ENCODE measurements at places on chromosomes 11 and 22.

GRCh38 chr11:66877588-66878385 is 20.9 kb downstream of the LRFN4 start:
- no peak for DNase-seq

DNA sequence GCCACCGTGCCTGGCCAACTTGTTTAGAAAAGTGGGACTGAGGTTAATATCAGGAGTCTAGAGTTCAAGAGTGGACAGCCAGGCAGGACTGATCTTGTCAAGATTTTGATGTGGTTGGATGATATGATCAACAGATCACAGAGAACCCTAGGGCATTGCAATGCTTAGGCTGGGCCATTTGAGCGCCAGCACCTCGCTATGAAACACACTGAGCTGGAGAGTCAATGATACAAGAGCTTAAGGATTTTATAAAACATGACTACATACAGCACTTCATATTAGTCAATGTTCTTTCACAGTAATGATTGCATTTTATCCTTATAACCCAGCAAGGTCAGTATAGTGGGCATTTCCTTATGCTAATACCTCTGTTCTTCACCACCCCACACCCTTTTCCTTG is 15.4 kb upstream of the PEX26 start:
- no peak for DNase-seq

GRCh38 chr11:84420271-84420670 is 1134.1 kb upstream of the CCDC90B start:
- DNase-seq: no peak

GRCh38 chr11:77776455-77776854 is 44.1 kb downstream of the RSF1 start:
- no peak for DNase-seq

DNA sequence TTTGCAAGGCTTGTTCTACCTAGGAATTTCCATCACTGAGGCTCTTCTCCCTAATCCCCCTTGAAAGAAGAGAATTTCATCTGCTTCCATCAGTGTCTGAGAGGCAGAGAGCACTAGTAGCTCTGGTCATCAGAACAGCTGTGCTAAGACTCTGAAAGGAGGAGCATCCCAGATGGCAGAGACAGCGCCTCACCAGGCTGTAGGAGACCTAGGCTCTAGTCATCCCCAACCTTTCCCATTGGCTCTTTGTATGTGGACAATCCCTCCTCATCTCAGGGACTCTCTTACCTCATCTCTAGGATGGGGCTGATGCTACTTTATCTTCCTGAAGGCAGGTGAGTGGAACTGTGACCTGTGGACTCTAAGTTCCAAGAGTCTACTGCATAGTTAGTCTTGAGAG is 8.8 kb upstream of the OR9I1 start:
- no peak for DNase-seq

- DNase-seq: no peak
These were observed 3.4 kb downstream of the AGBL2 start for GRCh38 chr11:47711816-47712215.

DNA sequence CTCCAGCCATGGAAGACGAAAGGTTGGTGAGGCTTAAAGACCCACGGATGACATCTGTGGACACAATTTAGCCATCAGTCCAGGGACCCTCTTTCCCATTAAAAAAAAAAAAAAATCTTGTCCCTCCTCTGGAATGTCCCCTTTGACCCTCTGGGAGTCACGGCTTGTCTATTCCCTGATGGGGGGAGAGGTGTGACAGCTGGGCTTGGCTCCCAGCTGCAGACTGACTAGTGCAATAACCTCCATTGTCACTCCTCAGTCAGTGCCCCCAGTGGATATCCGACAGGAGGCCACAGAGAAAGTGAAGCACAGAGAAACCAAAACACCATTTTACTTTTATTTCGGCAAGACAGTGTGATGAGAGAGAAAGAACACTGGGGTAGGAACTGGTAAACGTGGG is 2.7 kb upstream of the VSIG2 start:
- no peak for DNase-seq

DNA sequence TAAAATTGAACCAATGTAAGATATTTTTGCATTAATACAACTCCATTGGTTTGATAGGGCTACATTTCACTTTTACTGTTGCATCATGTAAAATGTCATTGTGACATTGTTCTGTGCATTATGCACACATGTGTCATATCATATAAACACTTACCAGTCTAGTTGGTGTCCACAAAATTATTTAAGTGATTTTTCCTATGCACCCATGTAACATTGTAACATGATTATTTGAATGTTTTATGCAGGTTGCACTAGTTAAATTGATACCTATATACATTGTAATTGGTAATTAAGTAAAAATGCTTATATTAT is 9.6 kb upstream of the BIRC3 start:
- no peak for DNase-seq

DNA sequence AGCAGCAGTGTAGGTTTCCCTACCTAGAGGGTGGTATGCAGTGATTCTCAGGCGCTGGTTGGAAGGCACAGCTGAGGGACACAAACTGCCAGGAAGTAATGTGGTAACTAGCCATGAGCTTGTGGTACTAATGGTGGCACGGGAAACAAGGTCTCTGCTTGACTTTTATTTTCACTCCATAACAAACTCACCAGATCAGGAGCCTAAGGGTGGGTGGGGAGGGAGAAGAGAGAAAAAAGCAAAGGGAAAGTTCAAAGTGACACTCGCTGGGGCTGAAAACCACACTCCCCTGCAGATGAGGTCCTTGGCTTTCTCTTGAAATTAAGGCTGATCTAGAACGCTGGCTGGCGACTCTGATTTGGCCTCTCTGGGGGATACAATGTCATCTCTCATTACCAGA is 22.0 kb downstream of the TRAF6 start:
- no peak for DNase-seq

DNA sequence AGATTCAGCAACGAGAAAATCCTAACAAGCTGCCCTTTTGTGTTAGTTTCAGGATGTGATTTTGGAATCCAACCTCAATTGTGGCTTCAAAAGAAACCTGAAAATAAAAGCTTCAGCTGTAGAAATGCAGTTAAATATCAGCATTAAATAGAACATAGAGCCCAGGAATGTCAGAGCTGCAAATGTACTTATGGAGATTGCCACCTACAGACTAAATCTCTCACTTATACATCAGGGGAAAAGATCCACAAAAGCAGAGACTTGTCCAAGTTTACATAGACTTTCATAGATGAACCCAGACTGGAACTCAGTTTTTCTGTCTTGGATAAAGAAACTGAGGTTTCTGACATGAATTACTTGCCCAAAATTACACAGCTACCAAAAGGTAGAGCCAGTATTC is 446.6 kb downstream of the DLG2 start:
- no peak for DNase-seq

DNA sequence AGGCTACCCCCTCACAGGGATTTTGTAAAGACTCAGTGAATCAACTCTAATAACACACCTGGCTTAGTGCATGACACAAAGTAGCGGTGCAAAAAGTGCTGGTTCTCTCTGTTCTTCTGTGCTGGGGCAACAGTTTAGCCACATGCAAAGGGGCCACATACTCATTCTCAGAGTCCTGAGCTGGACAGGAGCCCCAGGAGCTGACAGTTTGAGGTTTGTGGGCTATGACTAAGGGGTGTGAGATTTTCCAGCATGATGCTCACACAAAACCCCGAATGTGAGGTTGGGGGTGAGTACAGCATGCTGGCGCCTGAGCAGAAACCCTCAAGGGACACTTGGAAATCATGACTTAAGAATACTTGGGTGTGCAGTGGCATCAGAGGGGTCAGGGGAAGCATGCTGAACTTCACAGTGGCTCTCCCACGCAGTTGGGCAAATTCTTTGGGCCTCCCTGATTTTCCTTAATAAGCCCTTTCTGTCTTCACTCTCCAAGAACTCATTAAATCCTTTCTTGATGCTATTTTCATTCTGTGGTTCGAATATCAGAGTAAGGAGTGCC is 31.0 kb downstream of the TMPRSS5 start:
- no peak for DNase-seq

- no peak for DNase-seq
These were observed 1.9 kb downstream of the LRP4 start for GRCh38 chr11:46916286-46917108.

GRCh38 chr22:28395920-28396753 is 283.5 kb downstream of the TTC28 start:
- DNase-seq: no peak

GRCh38 chr11:26696330-26696729 is 25.5 kb downstream of the SLC5A12 start:
- no peak for DNase-seq

GRCh38 chr22:36684841-36685240 is 18.7 kb downstream of the CACNG2 start:
- no peak for DNase-seq

- DNase-seq: no peak
These were observed 20.6 kb downstream of the PARVA start for GRCh38 chr11:12397931-12398334.

DNA sequence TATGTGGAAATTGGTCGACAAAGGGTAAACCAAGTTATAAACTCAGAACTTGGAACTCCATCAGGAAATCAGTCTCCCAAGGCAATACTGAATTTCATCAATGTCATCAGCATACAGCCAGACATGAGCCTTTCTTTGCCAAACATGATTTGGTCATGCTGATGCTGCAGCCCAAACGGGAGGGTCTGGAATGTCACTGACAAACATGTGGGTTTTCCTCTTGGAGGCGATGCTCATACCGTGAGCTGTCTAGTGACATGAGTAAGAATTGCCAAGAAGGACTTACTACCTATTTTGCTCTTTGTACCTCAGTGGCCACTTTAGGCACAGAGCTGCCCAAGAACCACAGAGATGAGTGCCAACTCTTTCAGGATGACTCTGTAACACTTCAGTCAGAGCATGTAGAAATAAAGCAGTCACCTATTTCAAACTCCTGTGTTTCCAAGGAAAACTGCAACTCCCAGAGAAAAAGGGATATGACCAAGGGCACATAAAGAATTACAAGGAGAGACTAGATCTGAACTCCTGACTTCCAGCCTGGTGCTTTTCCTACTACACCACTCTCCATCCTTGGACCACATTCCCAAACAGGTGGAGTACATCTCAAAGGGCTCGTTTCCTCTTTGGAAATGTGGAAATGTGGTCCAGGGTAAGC is 24.3 kb upstream of the MRGPRX2 start:
- DNase-seq: no peak

- peak; percentile 68 for DNase-seq
These were observed 796 bp upstream of the YIF1A start for GRCh38 chr11:66289548-66290329.

- peak; percentile 95 for DNase-seq
These were observed at the start of gene NUP50 for GRCh38 chr22:45163451-45164269. NUP50 (plus strand) TSS chr22:45163925; CDS start chr22:45168178, 4,253 bp downstream.

DNA sequence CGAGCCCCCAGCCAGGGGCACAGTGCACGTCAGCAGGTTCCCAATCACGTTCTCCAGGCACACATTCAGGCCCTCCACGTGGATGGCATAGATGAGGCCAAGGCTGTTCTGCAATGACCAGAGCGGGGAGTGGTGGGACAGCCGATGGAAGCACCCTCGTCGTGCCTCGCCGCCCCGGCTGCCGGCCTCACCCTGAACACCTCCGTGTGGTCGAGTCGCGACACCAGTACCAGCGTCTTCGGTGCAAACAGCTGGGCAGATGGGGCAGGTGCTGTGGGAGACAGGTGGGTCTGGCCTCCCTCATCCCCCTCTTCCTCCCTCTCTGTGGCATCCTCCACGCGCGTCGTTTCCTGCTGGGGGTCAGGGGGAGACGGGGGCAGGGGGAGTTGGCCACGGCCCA is 7.5 kb downstream of the SBF1 start:
- no peak for DNase-seq

DNA sequence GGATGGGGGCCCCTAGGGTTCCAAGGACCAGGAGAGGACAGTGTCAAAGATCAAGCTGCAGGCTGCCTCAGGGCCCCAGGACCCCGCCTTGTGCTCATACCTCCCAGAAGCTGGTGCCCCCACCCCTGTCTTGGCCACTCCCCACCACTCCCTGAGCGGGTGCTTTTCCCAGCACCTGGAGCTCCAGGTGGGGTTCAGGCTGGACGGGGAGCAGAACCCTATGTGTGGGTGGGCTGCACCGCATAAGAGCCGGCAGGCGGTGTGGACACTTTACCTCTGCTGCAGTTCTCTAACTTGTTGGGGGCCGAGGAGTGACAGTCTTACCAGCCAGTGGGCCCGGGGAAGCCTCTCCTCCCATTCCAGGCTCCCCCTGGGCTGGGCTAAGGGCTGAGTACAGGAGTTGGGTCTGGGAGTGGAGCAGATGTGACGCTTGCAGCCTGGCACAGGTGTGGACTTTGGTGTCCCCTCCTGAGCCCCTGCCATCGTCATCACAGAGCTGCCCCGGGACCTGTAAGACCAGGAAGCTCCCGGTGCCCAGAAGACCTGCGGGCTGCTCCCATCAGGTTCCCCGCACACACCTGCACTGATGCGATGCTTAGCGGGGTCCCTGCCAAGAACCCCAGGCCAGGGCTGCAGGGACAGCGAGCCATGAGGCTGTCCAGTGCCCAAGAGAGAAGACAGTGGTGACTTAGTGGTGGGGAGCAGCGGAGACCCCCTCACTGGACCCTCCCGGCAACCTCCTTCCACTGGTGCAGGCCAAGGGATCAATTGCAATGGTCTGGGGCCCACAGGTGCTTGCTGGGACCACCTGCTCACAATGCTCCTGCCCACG is 674.5 kb downstream of the BRD1 start:
- no peak for DNase-seq

GRCh38 chr11:120130176-120130980 is 7.5 kb downstream of the TRIM29 start:
- DNase-seq: no peak

DNA sequence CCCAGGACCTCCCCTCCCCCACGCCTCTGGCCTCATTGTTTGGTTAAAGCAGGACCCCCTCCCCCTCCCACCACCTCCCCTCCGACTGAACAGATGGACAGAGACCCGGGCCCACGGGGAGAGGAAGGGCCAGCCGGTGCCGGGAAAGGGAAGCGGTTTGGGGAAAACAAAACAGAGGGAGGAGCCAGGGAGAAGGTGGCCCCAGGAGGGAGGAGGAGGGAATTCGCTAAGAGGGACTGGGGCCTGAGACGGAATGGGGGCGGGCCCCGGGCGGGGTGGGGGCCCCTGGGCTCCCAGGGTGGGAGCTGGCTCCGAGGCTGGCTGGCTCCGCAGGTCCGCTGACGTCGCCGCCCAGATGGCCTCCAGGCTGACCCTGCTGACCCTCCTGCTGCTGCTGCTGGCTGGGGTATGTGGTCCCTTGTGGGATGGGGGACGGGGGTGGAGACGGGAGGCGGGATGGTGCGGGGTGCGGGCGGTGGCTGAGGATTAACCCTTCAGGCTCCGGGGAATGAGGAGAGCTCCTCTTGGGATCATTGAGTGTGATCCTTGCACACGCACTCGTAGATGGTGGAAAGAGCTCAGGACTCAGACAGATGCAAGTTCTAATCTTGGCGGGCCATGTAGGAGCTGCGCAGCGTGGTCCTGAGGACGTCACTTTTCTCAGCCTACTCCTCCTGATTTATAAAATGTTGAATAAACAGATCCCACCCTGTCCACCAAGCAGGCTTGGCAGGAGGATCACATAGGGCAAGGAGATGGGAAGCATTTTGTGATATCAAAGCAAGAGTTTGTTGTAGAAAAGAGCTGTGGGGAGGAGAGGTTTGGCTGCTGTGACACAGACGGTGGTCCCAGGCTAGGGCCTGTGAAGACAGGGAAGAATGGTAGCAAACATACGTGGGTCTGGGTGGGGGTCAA is 688 bp downstream of the SERPING1 start:
- DNase-seq: no peak

GRCh38 chr11:108092134-108092533 is 29.2 kb upstream of the ACAT1 start:
- DNase-seq: no peak

Measured in activated naive CD4-positive, alpha-beta T cell (primary cell).